ENCODE measurements at places on chromosomes 2 and 18.

DNA sequence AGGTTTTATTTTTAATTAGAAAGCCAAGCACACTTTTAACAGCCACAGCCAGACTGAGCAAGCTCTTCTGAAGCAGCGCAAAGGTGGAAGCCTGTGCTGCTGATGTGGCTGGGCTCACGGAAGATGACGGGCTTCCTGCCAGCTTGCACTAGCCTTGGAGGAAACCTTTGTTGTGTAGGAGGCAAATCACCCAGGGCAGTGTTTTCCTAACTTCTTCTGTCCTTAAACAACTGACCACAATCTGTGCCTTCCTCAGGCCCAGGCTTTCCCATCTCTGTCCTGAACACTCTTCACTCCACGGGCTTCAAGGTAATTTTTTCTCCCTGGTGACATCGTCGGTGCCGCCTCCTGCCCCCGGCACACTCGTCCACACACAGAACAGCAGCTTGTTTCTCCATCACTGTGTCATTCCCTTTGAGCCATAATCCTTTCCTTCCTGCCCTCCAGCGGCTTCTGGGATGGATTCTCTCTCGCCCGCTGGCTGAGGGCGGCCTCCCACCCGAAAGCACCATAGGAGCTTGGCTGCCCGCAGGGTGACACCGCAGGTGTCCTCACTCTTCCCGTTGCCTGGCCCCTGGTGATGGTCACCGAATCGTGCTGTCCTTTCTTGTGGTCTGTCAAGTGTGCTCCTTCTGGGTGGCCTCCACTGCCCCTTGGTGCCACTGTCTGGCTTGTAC, 31.1 kb upstream of the INHBB start:
- ATAC-seq = no peak

GRCh38 chr18:61967252-61967891, 74.6 kb upstream of the RNF152 start:
- no peak for ATAC-seq

GRCh38 chr2:56390644-56391043, 206.9 kb downstream of the CCDC85A start:
- ATAC-seq = peak; percentile 34

DNA sequence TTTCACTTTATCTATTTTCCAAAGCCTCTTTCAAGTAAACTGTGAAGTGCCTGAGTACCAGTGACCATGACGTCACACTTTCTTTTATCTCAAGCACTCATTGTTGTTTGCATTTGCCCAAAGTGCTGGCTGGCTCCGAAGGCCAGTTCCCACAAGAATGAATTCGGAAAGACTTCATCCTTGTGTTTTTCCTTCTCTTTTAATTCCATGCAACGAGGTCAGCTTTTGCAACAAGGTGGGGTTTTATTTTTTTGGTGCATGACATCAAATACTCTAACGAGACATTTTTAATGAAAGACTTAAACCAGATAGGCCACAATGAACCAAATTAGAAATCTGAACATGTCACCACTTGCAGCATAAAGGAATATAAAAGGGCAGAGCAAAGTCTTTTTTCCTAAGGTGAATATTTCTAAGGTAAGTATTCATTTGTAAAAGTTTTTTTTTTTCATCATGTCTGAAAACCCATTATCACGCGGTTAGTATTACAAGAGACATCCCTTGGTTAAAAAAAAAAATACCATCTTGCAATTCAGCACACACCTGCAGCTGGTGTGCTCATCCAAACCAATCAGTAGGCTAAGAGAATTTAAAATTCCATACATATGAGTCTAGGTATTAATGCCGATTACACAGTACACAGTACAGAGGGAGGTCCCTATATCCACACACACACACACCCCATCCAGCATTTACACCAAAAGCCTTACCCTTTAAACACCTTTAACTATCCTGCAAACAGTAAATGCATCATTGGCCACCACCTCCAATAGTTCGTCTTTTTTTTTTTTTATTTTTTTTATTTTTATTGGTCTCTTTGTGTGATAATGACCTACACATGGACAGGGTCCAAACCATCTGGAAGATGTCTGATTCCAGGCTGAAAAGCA, 2.3 kb downstream of the ARL4C start:
- ATAC-seq = peak; percentile 21

DNA sequence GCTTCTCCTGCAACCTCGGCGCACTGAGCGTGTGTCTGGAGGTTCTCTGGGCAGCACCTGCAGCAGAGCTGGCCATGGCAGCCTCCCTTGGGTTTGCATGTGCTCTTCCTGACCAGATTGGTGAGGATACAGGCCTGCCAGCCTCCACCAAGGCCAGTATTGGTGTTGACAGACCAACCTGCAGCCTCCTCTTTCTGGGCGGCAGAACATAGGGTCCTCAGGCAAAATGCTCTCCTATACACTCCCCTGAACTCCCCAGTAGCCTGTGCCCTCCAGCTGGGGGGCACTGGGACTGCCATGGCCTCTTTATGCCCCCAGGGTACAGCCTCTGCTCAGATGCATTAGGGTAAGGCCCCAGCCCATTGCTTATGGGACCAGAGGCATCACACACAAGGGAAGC, 131.9 kb upstream of the SPRED2 start:
- ATAC-seq = no peak

- ATAC-seq = no peak
Observed at GRCh38 chr2:14654835-14655282, 22.3 kb downstream of the LRATD1 start.

DNA sequence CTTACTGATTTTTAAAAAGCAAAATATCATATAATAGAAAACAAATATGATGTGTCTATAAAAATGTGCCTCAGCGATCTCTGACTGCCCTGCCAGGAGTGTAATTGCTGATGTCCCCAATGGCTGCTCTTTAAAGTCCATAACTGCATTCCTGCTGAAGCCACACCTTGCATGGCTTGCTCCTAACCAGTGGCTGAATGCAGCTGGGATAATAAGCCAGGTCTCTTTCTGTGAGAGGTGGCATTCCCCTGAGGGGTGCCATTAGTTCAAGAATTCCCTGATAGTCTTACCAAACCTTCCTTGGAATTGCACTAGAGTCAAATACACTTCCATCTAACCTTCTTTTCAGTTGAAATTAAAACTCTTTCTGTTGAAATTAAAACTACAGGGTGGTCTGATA, 125.8 kb upstream of the ZNF804A start:
- ATAC-seq = no peak

GRCh38 chr2:41694536-41695049, 353.2 kb upstream of the PKDCC start:
- no peak for ATAC-seq

DNA sequence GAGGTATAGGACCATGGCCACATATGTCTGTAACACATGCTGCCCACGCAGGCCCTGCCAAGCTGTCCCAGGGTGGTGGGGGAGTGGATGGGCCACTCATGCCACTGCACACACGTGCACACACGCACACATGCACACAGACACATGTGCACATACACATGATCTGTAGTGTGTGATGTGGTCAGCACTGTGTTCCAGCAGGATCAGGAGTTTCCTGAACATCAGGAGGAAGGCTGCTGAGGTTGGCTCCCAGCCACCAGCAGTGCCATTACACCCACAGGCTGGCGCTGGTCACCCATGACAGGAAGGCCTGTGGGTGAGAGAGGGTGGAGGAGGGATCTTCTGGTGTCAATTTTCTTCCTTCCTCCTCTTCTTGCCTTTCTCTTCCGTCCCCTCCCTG, 44.7 kb downstream of the POMC start:
- no peak for ATAC-seq

DNA sequence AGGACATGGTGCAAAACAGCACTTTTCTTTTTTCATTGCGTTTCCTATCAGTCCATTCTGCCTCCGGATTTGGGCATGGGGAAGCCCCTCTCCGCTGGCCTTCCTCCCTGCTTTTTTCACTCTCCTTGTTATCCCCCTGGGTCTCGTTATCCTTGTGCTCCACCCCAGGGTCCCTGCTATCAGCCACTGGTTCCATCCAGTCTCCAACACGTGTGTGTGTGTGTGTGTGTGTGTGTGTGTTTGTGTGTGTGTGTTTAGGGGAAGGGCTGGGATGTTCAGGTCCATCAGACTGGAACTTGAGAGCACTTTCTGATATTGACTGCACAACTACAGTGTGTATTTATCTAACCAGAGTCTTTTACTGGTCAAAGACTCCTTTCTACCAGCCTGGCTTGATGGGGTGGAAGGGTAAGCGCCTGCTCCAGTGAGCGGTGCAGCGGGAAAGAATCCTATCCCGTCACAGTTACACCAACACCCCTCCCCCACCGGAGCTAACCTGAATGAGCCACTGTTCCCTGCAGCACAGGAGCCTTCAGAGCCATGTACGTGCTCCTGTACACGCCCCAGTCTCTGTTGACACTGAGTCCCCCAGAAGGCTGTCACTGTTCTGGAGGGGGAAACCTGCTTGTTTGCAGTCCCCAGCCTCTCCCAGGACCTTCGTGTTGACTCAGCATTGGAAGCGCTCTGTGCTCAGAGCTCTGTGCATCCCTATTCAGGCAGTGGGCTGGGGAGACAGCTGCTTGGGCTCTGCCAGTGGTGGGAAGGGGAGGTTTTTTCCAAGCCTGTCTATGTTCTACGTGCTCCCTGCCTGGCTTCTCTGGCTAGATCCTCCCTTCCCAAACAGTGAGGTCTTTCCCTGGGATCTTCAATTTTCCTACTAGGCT, 4.6 kb downstream of the INHA start:
- no peak for ATAC-seq

DNA sequence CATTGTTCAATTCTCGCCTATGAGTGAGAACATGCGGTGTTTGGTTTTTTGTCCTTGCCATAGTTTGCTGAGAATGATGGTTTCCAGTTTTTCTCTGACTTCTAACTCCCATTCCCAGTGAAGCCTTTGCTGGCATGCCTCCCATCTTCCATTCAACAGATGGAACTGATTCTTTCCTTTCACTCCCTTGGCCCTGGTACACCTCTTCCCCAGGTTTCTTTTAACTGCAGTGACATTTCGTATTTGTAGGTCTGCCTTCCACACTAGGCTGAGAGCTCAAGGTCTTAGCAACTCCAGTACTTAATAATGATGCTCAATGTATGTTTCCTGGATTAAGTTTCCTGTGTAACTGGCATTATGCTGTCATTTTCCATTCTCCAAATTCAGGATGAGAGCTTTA, 48.5 kb downstream of the GAREM1 start:
- peak; percentile 87 for ATAC-seq

DNA sequence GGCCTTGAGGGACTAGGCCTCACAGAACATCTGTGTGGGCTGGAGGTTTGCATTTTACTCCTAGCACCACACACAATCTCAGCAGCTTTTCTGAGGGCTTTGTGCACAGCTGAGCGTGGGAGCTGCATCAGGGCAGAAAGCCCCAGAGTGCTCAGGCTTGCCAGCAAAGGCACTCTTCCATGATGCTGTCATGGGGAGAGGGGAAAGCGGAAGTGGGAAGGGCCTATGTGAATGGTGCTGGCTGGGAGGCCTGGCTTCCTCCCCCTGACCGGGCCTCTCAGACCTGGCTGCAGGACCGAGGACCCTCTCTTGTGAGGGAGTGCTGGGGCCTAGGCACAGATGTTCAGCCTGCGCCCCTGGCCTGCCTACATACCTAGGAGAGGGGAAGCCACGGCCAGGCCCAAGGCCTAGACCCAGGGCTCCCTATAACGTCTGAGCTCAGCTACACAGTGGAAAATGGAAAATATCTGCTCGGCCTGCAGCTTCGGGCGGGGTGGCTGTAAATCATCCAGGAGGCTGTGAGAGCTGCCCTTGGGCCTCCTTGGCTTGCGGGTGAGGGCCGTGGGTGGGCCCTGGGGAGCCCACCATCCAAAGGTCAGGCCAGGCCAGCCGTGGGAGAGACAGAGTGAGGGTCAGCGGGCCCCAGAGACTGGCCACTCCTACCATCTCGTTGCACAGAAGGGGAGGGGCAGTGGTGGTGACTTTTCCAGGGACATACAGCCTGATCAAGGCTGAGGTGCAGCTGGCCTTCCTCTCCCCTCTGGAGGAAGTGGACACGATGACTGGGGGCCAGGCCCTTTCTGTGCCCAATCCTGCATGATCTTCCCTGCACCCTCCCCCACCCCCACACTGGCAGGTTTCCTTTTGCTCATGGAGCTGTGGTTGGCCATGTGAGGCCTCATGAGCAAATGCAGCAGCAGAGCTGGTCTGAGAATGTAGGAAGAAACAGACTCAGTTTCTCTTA, 22.8 kb downstream of the GLI2 start:
- no peak for ATAC-seq

- no peak for ATAC-seq
Observed at GRCh38 chr2:134727385-134727784, 8.6 kb upstream of the TMEM163 start.

DNA sequence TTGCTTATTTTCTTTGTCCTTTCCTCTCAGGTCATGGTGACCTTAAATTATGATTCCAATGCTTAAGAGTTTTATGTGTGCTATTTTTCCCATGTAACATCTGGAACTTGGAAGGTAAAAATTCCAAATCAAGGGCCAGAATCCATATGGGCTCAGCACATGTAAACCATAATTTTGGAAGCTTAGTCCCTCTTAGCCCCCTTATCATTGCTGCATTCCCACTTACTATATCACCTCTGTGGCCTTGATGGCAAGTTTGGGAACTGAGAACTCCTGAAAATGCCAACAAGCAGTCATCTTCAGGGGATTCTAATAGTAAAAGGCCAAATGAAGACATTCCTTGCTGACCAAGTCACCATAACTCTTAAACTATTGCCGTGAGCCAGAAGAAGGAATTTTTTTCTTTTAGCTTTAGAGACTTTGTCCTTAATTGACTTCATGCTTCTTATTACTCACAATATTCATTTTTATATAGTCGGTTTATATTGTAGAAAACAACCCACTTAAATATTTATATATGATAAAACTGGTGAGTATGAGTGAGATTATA, 251.4 kb downstream of the SLC8A1 start:
- no peak for ATAC-seq

DNA sequence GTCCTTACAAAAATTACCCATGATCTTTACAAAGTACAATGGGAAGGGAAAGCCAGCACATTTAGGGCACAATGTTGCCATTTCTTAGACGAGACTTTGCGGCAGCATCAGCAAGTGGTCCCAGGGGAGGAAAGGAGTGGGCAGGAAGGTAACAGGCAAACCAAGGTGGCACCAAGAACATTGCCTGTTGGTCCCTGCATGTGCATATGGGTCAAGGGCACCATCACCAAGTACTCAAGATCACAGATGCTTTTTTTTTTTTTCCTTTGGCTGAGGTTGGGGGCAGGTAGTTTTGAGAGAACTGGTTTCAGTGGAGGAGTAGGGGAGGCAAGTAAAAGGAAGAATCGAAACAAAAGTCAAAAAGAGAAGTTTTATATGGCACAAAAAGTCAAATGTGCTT, 752 bp upstream of the CYTIP start:
- ATAC-seq = no peak

DNA sequence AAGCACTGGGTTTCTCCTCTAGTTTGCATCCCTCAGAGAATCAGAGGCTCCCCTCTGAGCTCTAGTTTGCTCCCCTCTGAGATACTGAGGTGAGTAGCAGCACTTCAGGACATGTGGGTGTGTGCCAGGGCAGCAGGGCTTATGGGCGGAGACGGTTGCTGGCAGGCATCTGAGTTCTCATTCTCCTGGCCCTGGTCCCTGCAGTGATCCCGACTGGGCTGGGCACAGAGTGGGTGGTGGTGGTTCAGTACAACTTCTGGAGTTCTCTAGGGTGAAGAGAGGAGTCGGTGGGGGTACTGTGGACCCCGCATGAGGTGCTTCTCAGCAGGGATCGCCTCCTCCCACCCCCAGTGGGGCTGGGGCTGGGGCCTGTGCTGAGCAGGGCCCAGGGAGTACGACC, 47.9 kb downstream of the BOLA3 start:
- no peak for ATAC-seq

GRCh38 chr2:120454654-120455385, 108.9 kb downstream of the INHBB start:
- ATAC-seq = no peak

Data from SK-N-SH treated with all-trans-retinoic acid at 6 μM for 48 hours (cell line).